ENCODE measurements at places on chromosomes 16 and 17. TPM values are rescaled to one million over a fixed set of nuclear protein-coding genes. Genes with fewer than 3 reads are reported as not detected.

GRAP gene
- 10.9 TPM for total RNA-seq

- H3K36me3 ChIP-seq: peaks cover 24% of the 10 kb centered on the region
- no peaks in the 10 kb centered on the region for H3K27me3 ChIP-seq
- H3K27ac ChIP-seq: no peak overlapping the region
- DNase-seq: no peak
These were observed 13.8 kb downstream of the AANAT start for GRCh38 chr17:76481071-76481655.

GRIN2C gene
- total RNA-seq: 0.14 TPM

- no peaks in the 10 kb centered on the region for H3K27me3 ChIP-seq
- peak overlapping the region; percentile 93 for H3K27ac ChIP-seq
- peaks cover 79% of the 10 kb centered on the region for H3K4me1 ChIP-seq
These were observed 17.9 kb upstream of the NSMCE1 start for GRCh38 chr16:27286451-27286850.

GRCh38 chr17:35022536-35023063, 40.9 kb downstream of the RFFL start:
- peaks cover 37% of the 10 kb centered on the region for H3K36me3 ChIP-seq
- peak; percentile 63 for DNase-seq
- peaks cover 30% of the 10 kb centered on the region for H3K4me1 ChIP-seq
- H3K4me3 ChIP-seq: peak overlapping the region; percentile 70
- no peaks in the 10 kb centered on the region for H3K27me3 ChIP-seq

DNA sequence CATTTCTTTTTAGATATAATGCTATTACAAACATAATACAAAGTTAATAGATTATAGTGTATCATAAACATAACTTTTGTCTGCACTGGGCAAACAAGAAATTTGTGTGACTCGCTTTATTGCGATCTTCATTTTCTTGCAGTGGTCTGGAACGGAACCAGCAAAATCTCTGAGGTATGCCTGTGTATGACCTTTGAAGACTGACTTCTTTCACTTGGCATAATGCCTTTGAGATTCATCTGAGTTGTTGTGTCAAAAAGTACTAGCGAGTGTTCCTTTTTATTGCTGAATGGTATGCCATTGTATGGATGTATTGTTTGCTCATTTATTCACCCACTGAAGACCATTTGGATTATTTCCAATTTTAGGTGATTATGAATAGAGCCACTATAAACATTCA, 69.2 kb downstream of the TANC2 start:
- peaks cover 2% of the 10 kb centered on the region for H3K4me1 ChIP-seq
- H3K27ac ChIP-seq: no peak overlapping the region
- H3K4me3 ChIP-seq: no peak overlapping the region
- peaks cover 3% of the 10 kb centered on the region for H3K27me3 ChIP-seq
- no peaks in the 10 kb centered on the region for H3K36me3 ChIP-seq

- H3K27me3 ChIP-seq: no peaks in the 10 kb centered on the region
- no peaks in the 10 kb centered on the region for H3K36me3 ChIP-seq
- DNase-seq: no peak
- H3K27ac ChIP-seq: no peak overlapping the region
These were observed 272.3 kb downstream of the FOXL1 start for GRCh38 chr16:86850670-86851069.

KAT7 gene
- total RNA-seq: 62.1 TPM

DNA sequence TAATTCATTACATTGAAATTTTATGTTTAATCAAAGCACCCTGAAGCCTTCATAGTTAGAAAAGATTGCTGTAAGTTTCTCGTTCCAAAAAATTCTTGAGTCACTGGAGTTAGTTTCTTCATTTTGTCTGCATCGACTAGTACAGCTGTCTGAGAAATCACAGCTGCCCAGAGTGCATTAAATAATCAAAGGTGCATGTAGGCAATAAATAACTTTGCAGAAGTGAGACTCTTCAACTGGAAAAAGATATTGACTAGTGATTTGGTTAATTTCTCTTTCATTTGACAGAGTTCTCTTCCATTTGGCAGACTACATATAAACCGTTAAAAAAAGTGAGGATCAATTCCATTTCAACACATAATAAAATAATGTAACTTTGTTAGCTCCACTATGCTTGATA, 234.0 kb downstream of the CNTNAP4 start:
- H3K27me3 ChIP-seq: no peaks in the 10 kb centered on the region
- no peak overlapping the region for H3K27ac ChIP-seq
- H3K36me3 ChIP-seq: no peaks in the 10 kb centered on the region
- no peak overlapping the region for H3K4me3 ChIP-seq

GRCh38 chr17:50461550-50462132, 7.0 kb downstream of the CHAD start:
- no peaks in the 10 kb centered on the region for H3K36me3 ChIP-seq
- no peaks in the 10 kb centered on the region for H3K27me3 ChIP-seq
- no peaks in the 10 kb centered on the region for H3K4me1 ChIP-seq
- no peak for DNase-seq
- H3K4me3 ChIP-seq: no peak overlapping the region

ESRP2 gene
- total RNA-seq: 0.34 TPM

ADAM11 gene
- total RNA-seq: 0.14 TPM

DNA sequence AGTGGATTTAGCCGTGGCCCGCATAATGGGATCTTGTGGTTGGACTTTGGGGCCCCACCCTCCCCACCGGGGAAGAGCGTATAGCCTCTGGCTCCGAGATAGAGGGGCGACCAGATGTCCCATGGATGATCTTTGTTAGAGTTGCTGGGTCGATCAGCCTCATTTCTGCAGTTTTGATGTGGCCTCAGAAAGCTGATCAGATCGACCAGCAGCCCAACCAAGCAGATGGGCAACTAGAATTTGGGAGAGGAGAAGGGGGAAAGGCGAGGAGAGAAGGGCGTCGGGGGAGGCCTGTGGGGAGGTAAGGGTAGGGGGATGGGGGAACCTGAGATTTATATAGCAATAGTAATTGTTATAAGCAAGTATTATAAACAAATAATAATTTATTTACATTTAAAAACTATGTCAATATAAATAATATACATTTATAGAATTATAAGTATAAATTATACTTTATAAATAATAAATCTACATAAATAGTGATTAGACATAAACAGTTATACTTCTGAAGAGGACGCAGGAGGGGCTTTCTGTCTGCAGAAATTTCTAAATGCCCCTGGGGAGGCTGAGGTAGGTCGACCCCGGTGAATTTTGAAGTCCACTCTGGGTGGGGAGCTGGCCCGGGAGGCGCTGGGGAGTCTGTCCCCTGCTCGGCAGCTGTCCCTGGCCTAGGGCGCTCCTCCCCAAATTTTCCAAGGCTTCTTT, 136.3 kb downstream of the KCNJ12 start:
- no peak overlapping the region for H3K27ac ChIP-seq
- peaks cover 14% of the 10 kb centered on the region for H3K4me1 ChIP-seq
- H3K4me3 ChIP-seq: no peak overlapping the region
- no peak for DNase-seq
- peaks cover 60% of the 10 kb centered on the region for H3K27me3 ChIP-seq

DNA sequence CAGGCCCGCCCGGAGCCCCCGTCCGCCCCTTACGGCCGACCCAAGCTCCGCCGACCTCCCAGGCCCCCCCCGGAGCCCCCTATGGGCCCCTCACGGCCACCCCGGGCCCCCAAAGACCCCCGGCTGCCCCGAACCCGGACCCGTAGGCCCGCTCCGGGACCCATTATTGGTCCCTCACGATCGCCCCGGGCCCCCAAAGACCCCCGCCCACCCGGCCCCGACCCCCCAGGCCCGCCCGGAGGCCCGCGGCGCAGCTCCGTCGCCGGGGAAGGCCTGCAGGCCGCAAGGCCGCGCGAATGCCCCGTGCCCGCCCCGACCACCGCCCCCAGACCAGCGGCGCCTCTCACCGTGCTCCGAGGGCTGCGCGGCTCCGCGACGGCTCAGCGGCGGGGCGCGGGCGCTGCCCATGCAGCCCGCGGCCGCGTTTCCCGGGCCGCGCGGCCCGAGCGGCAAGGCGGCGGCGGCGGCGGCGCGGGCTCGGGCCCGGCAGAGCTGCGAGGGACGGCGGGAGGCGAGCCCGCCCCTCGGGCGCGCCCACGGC, 393 bp downstream of the ANKRD11 start:
- H3K4me1 ChIP-seq: peaks cover 47% of the 10 kb centered on the region
- no peak for DNase-seq
- no peak overlapping the region for H3K4me3 ChIP-seq
- H3K27ac ChIP-seq: no peak overlapping the region
- H3K27me3 ChIP-seq: no peaks in the 10 kb centered on the region

- no peaks in the 10 kb centered on the region for H3K4me1 ChIP-seq
- H3K36me3 ChIP-seq: no peaks in the 10 kb centered on the region
- DNase-seq: no peak
- no peaks in the 10 kb centered on the region for H3K27me3 ChIP-seq
- no peak overlapping the region for H3K27ac ChIP-seq
These were observed 46.4 kb downstream of the TNFRSF13B start for GRCh38 chr17:16925461-16926060.

- H3K4me1 ChIP-seq: no peaks in the 10 kb centered on the region
- no peak overlapping the region for H3K27ac ChIP-seq
- DNase-seq: no peak
- H3K36me3 ChIP-seq: no peaks in the 10 kb centered on the region
- H3K4me3 ChIP-seq: no peak overlapping the region
These were observed 199.3 kb upstream of the TBX2 start for GRCh38 chr17:61200339-61200715.

DNA sequence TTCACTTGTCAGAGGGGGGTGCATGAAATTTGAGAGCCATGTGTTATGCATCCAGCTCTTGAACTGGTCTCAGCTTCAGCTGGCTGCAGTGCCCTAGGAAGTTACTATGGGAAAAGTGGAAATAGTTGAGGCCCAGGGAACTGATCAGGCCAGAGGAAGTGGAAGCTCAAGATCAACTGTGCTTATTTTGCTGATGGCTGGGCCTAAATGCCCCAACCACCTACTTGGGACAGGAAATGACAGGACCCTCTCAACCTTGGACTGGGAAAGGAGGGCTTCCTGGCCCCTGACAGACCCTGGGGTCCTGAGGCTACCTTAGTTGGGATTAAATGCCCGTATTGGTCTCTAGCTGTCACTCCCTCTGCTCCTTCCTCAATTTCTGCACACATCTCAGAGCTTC, 1.2 kb upstream of the TAOK2 start:
- DNase-seq: no peak
- H3K4me3 ChIP-seq: no peak overlapping the region
- no peak overlapping the region for H3K27ac ChIP-seq
- no peaks in the 10 kb centered on the region for H3K27me3 ChIP-seq

CFAP97D1 gene
- total RNA-seq: not detected

DNA sequence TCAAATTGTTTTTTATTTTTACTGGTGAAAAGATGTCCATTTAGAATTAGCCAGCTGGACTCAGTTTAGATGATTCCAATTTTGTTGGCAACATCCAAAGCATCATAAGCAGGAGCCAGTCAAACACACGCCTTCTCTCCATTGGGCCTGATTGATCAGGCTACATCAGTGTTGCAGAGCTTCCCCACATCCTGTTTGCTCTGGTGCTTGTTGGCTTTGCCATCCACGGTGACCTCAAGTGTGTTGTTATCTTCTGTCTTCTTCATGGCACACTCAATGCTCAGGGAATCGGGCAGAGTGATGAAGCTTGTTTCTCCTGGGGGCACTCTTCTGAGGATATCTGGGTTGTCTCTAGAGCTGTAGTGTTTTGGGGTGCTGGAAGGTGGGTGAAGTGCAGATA, 6.3 kb upstream of the NETO2 start:
- no peak overlapping the region for H3K27ac ChIP-seq
- H3K36me3 ChIP-seq: peaks cover 13% of the 10 kb centered on the region
- no peak overlapping the region for H3K4me3 ChIP-seq
- H3K27me3 ChIP-seq: peaks cover 13% of the 10 kb centered on the region

- H3K4me1 ChIP-seq: peaks cover 48% of the 10 kb centered on the region
These were observed 7.6 kb downstream of the UBALD2 start for GRCh38 chr17:76272541-76273444.

AMFR gene
- total RNA-seq: 58.8 TPM

- H3K4me3 ChIP-seq: no peak overlapping the region
- no peaks in the 10 kb centered on the region for H3K4me1 ChIP-seq
- H3K27ac ChIP-seq: no peak overlapping the region
- H3K27me3 ChIP-seq: peaks cover 30% of the 10 kb centered on the region
- no peak for DNase-seq
- H3K36me3 ChIP-seq: no peaks in the 10 kb centered on the region
These were observed 27.2 kb upstream of the TOB1 start for GRCh38 chr17:50893183-50893993.

KRT16 gene
- not detected for total RNA-seq

CCDC154 gene
- 0.80 TPM for total RNA-seq

- DNase-seq: no peak
- H3K36me3 ChIP-seq: peaks cover 5% of the 10 kb centered on the region
- no peak overlapping the region for H3K4me3 ChIP-seq
These were observed 298.4 kb downstream of the MAP2K6 start for GRCh38 chr17:69712801-69713311.

GRCh38 chr17:50363217-50364060, 9.5 kb downstream of the MRPL27 start:
- H3K27me3 ChIP-seq: no peaks in the 10 kb centered on the region
- H3K36me3 ChIP-seq: peaks cover 57% of the 10 kb centered on the region
- no peak overlapping the region for H3K4me3 ChIP-seq
- no peak for DNase-seq
- peaks cover 10% of the 10 kb centered on the region for H3K4me1 ChIP-seq
- H3K27ac ChIP-seq: no peak overlapping the region

Data from activated T-helper 2 cell treated with anti-CD3 and anti-CD28 coated beads, Interferon-gamma antibody, Interleukin-2, Interleukin-4, amounts not matched to agents 10 μg/mL and 5 μg/mL and 100 μg/mL, durations not matched to agents 14 hours and 24 hours and 36 hours (primary cell).